ENCODE measurements at places on chromosomes 4 and X. TPM values are rescaled to one million over a fixed set of nuclear protein-coding genes. Genes with fewer than 3 reads are reported as not detected.

The KIF4A gene
- 2.2 TPM for total RNA-seq

The PASD1 gene
- not detected for total RNA-seq

The TBX22 gene
- not detected for total RNA-seq

The MGAT4D gene
- not detected for total RNA-seq

The SPON2 gene
- 72.2 TPM for total RNA-seq

Measured in vagina (tissue), 2 donors.